ENCODE measurements at places on chromosomes 7 and 10.

- no peak for DNase-seq
Observed at GRCh38 chr7:77729574-77730348, 33.5 kb downstream of the RSBN1L start.

GRCh38 chr7:50273870-50274269, 30.6 kb upstream of the IKZF1 start:
- DNase-seq = no peak

DNA sequence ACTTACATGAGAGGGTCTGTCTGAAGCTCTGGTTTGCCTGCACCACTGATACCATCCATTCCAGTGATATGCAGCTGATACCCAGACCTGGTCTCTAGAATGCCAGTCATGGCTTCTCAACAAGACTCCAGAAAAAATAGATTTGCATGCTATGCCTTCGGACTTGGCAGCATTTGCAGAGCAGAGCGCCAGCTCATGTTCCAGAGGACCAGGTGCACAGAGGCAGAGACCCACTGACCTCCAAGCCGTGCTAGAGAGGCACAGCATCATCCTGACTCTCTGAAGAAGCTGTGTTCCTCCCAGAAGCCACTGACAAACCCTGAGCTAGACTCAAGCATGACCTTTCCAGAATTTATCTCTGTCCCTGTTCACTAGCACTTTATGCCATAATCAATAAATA, 6.9 kb upstream of the PRKAG2 start:
- DNase-seq = no peak

GRCh38 chr7:2468227-2468626, 8.0 kb downstream of the GRIFIN start:
- DNase-seq = no peak

DNA sequence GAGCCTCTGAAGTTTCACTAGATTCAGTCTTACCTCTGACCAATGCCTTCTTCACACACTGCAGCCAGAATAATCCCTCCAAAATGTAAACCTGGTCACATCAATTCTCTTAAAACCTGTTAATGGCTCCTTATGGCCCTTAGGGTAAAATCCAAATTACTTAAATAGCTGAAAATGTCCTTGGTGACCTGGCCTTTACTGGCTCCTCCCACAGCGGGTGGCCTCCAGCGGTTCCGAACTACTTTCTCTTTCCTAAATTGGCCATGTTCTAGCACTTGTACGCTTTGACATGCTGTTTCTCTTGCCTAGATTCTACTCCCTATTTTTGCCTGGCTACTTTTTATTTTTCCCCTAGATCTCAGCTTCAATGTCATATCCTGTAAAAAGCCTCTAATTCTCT, 36.1 kb downstream of the AGK start:
- DNase-seq = no peak

DNA sequence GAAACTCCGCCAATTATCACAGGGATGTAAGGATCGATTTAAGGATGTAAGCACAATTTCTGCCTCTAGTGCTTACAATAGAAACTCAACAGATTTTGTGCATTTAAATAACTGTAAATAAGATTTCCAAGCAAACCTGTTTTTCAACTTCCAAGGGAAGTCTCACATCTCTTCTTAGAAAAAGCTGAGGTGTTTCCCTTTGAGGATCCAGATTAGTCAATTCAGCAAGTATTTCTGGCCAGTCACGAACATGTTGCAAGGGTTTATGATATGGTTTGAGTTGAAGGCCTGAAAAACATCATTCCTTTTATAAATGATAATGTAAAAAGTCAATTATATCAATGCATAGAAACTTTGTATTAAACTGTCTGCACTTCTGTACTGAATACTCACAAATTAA, 23.9 kb downstream of the KRIT1 start:
- no peak for DNase-seq

DNA sequence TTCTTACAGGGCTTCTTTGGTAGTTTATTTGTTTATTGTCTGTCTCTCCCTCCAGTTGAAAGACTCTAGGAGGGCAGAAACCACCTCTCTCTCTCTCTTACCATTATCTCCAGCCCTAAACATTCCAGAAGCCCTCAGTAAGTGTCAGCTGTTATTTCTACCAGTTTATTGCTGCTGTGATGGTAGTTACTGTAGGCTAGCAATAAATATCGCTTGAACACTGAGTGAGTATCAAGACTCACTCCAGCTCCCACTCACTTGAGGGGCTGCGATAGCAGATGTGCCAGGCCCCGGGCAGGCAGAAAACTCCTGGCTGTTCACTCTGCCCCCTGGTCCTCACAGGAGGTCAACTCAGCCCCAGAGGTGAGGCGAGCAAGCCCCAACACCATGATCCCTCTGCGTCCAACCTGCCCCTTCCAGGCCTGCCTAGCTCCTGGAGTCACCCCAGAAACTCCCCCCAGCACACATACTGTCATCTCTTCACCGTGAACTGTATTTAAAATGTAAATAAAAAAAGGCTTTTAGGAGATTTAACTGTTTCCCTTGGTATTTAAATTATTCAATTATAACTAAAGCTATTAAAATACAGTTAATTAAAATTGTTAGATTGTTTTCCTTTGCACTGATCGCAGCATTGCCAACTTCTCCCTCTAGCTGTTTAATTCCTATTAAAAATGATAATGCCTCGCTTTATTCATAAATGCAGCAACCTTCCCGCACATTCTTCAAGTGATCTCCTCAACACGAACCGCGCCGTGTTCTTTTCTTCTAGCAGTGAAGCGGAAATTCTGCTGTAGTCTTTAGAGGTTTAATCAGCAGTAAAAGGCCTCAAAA, 321.1 kb upstream of the ZMIZ1 start:
- no peak for DNase-seq

- no peak for DNase-seq
Observed at GRCh38 chr7:141976524-141977245, 3.1 kb upstream of the TAS2R38 start.

DNA sequence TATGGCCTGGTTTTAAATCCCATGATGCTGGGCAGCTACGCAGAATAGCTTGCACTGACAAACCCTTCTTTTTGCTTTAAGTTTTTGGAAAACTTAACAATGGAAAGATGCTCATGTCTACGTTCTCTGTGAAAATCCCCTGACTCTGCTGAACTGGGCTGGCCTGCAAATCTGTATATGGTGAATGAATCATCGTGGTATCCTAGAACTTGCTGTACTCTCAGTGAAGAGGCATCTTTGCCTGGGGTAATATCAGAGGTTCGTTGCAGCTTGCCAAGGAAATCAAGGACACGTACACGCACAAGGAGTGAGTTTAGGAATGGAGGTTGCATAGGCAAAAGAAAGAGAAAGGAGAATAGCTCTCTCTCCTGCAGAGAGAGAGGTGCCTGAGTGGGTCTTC, 382.0 kb upstream of the ADARB2 start:
- DNase-seq = no peak

DNA sequence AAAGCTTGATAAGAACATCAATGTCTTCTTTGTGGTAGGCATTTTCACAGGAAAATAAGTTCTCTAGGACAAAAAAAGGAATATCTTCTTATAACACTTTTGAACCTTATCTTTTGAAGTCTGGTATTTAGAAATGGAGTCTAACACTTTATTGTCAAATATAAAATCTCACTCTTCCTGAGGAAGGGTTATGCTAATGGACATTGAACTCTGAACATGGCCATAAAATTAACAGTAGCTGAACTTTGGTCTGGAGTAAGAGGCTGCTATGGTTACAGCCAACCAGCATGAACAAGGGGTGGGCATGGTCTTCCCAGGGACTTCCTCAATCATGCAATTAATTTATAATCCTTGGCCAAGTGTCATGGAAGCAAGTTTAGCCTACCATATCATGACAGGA, at the start of gene CLRN3:
Gene CLRN3 (minus strand): TSS at position 199 of the 400 bp plus-strand sequence. CDS start 157 bp downstream, at position 42.
- no peak for DNase-seq

- DNase-seq = no peak
Observed at GRCh38 chr10:68153473-68154210, 44.4 kb downstream of the MYPN start.

- no peak for DNase-seq
Observed at GRCh38 chr10:91289305-91289704, 68.8 kb downstream of the PCGF5 start.

DNA sequence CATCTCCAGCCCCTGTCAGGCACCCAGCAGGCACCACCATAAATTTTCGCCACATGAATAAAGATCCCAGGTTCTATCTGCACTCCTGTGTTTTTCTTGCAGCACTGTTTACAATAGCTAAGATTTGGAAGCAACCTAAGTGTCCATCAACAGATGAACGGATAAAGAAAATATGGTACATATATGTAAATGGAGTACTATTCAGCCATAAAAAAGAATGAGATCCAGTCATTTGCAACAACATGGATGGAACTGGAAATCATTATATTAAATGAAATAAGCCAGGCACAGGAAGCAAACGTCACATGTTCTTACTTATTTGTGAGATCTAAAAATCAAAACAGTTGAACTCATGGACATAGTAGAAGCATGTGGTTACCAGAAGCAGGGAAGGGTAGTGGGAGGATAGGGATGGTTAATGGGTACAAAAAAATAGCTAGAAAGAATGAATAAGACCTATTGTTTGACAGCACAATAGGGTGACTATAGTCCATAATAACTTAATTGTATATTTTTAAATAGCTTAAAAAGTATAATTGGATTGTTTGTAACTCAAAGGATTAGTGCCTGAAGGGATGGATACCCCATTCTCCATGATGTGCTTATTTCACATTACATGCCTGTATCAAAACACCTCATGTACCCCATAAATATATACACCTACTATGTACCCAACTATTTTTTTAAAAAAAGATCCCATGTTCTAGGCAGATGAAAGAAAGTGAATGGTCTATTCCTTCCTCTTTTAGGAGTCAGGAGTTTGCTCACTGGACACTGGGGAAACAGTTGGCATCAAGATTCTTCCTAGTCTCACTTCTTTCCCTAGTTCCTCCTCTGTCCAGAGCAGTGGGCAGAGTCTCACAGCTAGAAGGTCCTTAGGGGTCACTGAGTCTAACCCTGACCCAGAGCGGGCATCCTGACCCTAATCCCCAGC, 1.0 kb upstream of the NPFFR1 start:
- no peak for DNase-seq

DNA sequence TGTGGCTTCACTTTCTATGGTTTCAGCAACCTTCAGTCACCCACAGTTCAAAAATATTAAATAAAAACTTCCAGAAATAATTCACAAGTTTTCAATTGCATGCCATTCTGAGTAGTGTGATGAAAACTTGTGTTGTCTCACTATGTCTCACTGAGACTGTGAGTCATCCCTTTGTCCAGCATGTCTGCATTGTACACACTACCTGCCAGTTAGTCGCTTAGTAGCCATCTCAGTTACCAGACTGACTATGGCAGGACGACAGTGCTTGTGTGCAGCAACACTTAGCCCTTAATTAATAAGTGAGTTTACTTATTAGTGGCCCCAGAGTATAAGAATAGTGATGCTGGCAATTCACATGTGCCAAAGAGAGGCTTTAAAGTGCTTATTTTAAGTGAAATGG, 22.5 kb downstream of the CCDC186 start:
- DNase-seq = no peak

DNA sequence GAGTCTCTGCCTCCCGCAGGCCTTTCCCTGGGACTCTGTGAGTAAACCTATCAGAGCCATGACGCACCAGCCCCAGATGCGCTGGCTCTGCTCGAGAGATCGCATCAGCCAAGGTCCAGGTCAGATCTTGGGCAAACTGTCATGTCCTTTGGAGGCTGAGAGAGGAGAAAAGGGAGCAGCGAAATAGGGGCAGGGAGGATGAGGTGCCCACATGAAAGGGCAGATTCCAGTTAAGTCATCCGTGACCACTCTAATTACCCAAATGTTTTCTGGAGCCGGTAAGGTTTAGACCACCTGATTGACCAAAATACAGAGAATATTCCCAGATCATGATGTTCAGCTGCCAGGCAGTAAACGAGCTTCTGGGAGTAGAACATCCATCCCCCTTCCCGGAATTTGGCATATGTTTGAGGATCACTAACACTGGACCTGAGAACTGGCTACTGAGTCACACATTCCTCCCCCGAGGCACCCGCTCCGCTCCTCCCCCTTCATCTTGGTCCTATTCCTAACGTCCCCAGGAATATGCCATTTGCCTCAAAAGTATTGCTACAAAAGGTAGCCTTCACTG, 88.0 kb downstream of the FGFR2 start:
- DNase-seq = no peak

DNA sequence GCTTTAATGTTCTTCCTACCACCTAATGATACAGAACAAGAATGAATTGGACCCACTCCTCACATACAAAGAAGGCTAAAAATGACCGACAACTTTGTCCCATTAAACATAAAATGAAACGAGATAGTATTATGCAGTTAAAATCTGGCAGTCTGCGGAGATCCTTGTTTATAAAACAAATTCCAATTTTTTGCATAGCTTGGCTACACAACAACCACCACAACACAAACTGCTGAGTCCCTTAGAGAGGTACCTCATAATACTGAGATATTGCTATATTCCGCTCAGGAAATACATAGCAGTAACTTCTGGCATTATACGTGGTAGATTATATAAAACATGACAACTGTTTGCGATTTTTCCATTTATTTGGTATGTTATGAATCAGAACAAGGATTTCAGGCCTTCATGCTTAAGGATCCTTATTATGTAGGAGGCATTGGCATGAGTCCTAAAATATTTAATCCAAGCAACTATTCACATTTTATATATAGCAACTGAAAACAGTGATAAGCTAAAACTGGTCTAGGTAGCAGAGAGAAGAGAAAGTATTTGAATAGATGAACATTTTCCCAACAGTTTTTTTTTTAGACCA, 96.0 kb downstream of the ANK3 start:
- DNase-seq = no peak

DNA sequence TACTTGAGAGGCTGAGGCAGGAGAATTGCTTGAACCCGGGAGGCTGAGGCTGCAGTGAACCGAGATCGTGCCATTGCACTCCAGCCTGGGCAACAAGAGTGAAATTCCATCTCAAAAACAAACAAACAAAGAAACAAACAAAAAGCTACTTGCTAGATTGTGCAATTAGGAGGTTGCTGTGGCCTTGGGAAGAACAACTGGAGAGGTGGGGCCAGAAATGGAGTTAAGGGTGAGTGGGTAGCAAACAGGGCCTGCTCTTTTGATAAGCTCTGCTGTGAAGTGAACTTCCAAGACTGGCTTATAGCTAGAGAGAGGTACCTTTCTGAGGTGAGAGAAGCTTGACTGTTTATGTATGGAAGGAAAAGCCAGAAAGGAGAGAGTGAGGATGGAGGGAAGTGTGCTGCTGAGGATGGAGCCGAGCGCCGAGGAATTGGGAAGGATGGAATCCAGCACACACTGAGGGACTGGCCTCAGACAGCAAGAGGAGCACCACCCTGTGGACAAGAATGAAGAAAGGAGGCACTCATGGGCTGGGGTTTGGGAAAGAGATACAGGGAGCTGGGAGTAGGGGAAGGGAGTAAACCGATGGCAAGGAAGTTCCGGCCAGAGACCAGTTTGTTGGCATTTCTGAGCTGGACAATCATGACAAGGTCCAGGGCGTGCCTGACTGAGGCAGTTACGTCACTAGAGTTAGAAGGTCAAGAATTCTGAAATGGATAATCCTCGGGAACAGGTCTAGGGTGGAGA, 7.0 kb upstream of the RPEL1 start:
- no peak for DNase-seq

GRCh38 chr7:26100406-26101339, 51.3 kb upstream of the NFE2L3 start:
- peak; percentile 18 for DNase-seq

DNA sequence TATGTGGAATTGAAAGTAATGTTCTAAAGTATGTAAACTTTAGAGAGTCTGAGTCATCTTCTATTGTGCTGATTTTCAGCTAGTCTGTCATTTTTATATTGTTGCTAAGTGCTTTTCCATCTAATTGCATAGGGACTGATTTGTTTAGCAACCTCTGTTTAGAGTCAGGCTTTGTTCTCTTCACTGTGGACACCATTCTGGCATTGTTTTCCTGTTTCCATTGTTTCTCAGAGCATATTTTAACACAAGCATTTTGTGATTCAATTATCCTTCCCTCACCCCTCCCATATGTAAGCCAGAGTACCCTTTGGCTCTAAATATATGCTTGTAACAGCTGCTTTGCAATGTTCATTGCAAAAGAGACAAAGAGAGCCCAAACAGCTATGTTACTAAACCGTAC, 748.4 kb upstream of the PHF14 start:
- no peak for DNase-seq

Data from KG1 (cell line).